ENCODE measurements at places on chromosomes 2 and 18. TPM values are rescaled to one million over a fixed set of nuclear protein-coding genes. Genes with fewer than 3 reads are reported as not detected.
A peak's percentile ranks its signal among the peaks of the same experiment; 100 is the strongest.

GRCh38 chr18:6633310-6633709 is 96.2 kb upstream of the ARHGAP28 start:
- H3K27ac ChIP-seq = no peak overlapping the region
- DNase-seq = no peak
- no peaks in the 10 kb centered on the region for H3K4me1 ChIP-seq
- no peaks in the 10 kb centered on the region for H3K27me3 ChIP-seq

GRCh38 chr18:53686965-53687364 is 537.5 kb downstream of the MBD2 start:
- no peak overlapping the region for H3K27ac ChIP-seq
- no peaks in the 10 kb centered on the region for H3K4me1 ChIP-seq
- no peaks in the 10 kb centered on the region for H3K36me3 ChIP-seq
- no peaks in the 10 kb centered on the region for H3K27me3 ChIP-seq
- no peak overlapping the region for H3K4me3 ChIP-seq

GRCh38 chr2:171008550-171009205 is 79.6 kb downstream of the GORASP2 start:
- no peak overlapping the region for H3K27ac ChIP-seq
- H3K36me3 ChIP-seq = peaks cover 36% of the 10 kb centered on the region
- no peak for DNase-seq
- H3K4me1 ChIP-seq = peaks cover 4% of the 10 kb centered on the region

DNA sequence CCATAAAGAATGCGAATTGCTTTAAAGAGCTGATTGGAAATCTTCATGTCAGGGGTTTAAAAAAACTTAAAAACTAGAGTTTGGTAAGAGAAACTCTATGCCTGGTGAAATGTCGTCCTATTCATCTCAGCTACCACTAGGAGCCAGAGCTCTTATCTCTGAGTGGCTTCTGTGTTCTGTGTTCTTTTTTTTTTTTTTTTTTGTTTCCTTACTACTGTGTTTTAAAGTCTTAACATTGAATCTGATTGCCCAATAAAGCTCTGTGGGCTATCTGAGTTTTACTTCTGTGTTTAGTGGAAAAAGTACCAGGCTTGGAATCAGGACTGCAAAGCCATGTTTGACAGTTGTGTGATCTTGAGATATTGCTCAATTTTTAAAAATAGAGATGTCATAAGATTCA is 494.8 kb downstream of the RIT2 start:
- H3K27ac ChIP-seq = no peak overlapping the region
- DNase-seq = no peak
- no peaks in the 10 kb centered on the region for H3K4me1 ChIP-seq
- H3K27me3 ChIP-seq = no peaks in the 10 kb centered on the region
- H3K4me3 ChIP-seq = no peak overlapping the region

- no peak for DNase-seq
- no peaks in the 10 kb centered on the region for H3K4me1 ChIP-seq
- H3K27me3 ChIP-seq = peaks cover 2% of the 10 kb centered on the region
- no peak overlapping the region for H3K4me3 ChIP-seq
These were observed 262.9 kb downstream of the AFF3 start for GRCh38 chr2:99879481-99879880.

DNA sequence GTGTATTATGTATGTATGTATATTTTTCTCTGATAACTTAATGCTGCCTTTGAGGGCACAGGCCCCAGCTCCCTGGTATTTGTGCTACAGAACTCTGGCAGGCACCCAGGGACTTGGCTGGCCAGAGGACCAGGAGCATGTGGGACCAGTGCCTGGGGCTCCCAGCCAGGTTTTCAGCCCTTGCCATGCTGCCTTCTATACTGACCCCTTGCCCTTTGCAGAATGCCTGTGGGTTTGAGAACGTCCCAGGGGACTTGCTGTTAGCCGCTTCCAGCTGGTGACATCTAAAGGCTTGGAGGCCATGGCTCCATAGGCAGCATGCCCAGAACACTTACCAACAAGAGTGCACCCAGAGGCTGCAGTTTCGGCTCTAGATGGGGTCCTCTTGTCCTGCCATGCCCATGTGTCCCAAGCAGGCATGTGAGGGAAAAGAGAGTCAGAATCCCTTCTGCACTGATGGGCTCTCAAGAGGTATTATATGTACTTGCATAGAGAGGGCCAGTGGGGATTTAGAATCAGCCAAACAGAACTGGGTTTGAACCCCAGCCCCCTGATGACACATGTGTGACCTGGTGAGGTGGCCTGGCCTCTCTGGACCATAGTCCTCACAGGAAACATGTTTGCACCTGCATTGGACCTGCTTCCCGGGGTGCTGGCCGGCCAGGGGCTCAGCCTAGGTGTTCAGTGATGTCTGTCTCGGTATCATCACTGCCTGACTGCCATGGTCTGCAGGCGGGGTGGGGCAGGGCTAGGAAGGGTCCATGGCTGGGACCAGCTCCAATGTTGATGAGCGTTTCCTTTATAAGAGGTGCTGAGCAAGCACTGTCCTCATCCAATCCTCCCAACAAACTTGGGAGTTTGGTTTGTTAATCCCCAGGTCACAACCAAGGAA is 119.2 kb upstream of the FHL2 start:
- no peak for DNase-seq
- no peak overlapping the region for H3K4me3 ChIP-seq
- no peak overlapping the region for H3K27ac ChIP-seq
- no peaks in the 10 kb centered on the region for H3K36me3 ChIP-seq

DNA sequence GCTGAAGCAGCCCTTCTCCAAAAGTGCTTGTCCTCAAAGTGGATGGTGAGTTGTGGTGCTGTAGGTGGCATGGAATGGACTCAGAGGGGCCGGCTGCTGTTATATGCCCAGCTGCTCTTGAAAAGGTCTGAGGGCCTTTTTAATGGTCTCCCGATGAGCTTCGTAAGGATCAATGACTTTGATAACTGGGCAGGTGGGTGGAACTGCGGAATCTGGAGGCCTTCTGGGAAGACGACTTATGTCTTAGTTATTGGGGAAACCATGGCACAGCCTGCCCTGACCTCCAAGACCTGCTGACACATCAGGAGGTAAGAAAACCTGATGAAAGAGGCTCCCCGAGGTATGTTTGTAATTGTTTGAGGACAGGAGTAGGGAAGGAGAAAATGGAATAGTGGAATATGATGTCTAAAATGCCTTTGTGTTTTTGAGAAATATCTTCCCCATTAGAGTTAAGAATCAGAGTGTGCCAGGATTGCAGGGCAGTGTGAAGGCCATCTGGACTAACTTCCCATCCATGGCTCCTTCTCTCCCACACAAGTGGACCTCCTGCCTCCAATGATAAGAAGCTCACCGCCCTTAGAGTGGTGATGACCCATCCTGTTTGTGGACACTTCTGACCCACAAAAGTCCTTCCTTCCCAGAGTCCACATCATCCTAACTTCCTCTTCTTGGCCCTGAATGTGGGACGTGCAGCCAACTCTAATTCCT is 236.1 kb downstream of the FHOD3 start:
- peaks cover 3% of the 10 kb centered on the region for H3K4me1 ChIP-seq
- H3K27me3 ChIP-seq = no peaks in the 10 kb centered on the region
- no peak overlapping the region for H3K4me3 ChIP-seq
- DNase-seq = no peak
- no peak overlapping the region for H3K27ac ChIP-seq

GRCh38 chr2:39513641-39514094 is 76.6 kb upstream of the MAP4K3 start:
- H3K27ac ChIP-seq = no peak overlapping the region
- no peaks in the 10 kb centered on the region for H3K27me3 ChIP-seq
- no peak for DNase-seq

DNA sequence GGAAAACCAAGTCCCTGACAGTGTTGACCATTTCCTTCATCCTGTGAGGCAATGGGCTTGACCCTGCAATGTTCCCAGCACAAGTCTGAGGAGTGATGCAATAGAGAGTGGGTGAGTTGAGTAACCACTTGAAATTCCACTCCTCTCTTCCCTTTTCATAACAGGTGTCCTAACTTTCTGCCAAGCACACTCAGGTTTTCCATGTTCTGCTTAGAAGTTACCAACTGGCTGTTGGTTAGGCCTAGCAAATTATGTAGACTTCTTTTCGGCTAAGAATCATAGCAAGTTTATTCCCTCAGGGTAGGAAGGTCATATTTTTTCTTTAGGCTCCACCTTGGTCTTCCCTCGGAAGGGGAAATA is 11.5 kb downstream of the GNLY start:
- H3K27me3 ChIP-seq = peaks cover 17% of the 10 kb centered on the region
- peak overlapping the region; percentile 51 for H3K27ac ChIP-seq
- no peak for DNase-seq
- H3K4me1 ChIP-seq = peaks cover 47% of the 10 kb centered on the region

DNA sequence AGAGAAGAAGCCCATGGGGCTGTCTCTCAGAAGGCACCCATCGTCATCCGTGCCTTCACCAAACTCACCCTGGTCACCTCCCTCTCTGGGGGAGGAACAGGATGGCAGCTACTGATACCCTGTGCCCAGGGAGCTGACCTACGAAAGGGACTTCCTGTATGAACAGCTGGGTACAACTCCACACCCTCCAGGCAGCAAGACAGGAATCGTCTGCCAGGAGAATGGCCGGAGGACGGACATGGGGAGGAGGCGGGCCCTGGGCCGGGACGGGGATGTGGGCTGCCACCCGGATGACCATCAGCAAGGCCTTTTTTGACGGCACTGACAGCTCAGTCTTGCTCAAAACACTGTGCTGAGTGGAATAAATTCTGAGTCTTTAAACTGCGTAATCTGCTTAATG is 243.6 kb downstream of the HDAC4 start:
- peaks cover 68% of the 10 kb centered on the region for H3K36me3 ChIP-seq
- peaks cover 9% of the 10 kb centered on the region for H3K4me1 ChIP-seq
- no peaks in the 10 kb centered on the region for H3K27me3 ChIP-seq
- no peak overlapping the region for H3K27ac ChIP-seq
- no peak overlapping the region for H3K4me3 ChIP-seq

- no peaks in the 10 kb centered on the region for H3K4me1 ChIP-seq
- no peak overlapping the region for H3K27ac ChIP-seq
- H3K36me3 ChIP-seq = no peaks in the 10 kb centered on the region
These were observed 850.6 kb upstream of the CHAC2 start for GRCh38 chr2:52916981-52917380.

- H3K36me3 ChIP-seq = no peaks in the 10 kb centered on the region
- DNase-seq = no peak
- no peaks in the 10 kb centered on the region for H3K27me3 ChIP-seq
- H3K27ac ChIP-seq = no peak overlapping the region
- H3K4me3 ChIP-seq = no peak overlapping the region
- no peaks in the 10 kb centered on the region for H3K4me1 ChIP-seq
These were observed 252.5 kb downstream of the ETAA1 start for GRCh38 chr2:67649331-67650261.

DCDC2C gene
- total RNA-seq = not detected

RELCH gene
- total RNA-seq = 46.3 TPM

ZNF521 gene
- total RNA-seq = not detected

ANKRD62 gene
- not detected for total RNA-seq

SERPINB2 gene
- 2.3 TPM for total RNA-seq

All from activated naive CD8-positive, alpha-beta T cell treated with anti-CD3 and anti-CD28 coated beads, Interleukin-2, amount 10 ng/mL, durations not matched to agents 7 days and 5 days (primary cell).